ENCODE measurements at places on chromosomes 6 and 20. TPM values are rescaled to one million over a fixed set of nuclear protein-coding genes. Genes with fewer than 3 reads are reported as not detected.

The TPD52L1 gene
- 48.2 TPM for total RNA-seq

The MAS1 gene
- not detected for total RNA-seq

The SNTA1 gene
- total RNA-seq: 44.1 TPM

The NKAIN4 gene
- total RNA-seq: 1.2 TPM

The RNF182 gene
- not detected for total RNA-seq

DNA sequence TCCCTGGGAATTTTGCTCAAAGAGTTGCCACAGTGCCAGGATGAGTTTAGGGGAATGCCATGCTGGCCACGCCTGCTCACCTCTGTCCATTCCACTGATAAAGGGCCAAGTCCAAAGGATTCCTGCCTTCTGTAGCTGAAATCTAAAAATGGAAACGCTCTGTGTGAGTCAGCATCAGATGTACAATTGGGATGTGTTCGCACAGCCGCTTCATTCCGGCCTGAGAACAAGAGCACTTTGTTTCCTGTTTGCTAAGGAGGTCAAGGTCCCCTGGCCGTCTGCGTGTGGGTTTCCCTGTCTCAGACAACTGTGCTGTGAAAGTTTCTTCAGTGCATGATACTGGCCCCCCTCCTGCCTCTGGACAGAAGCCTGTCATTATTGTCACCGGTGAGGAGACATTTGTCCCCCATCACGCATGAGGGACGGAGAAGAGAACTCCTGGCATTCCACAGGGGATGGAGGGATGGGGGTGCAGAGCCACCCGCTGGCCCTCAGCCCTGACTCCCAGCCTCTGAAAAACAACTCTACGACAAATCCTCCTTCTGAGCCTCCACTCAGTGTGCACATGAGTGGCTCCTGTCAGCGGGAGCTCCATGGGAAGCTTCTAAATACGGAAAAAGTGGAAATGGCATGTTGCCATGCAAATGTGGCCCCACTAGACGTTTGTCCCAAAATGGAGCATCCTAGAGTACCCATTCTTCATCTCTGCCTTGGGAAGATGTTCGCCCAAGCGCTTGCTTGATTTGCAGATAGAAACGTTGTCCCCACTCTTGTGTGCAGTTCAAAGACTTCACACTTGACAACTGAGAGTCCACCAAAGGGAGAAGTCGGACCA, 143.5 kb upstream of the AFDN start:
- DNase-seq: peak; percentile 49

- DNase-seq: no peak
These were observed 11.2 kb downstream of the CST5 start for GRCh38 chr20:23868321-23868720.

- no peak for DNase-seq
These were observed 15.2 kb upstream of the LIN28B start for GRCh38 chr6:104941729-104942091.

DNA sequence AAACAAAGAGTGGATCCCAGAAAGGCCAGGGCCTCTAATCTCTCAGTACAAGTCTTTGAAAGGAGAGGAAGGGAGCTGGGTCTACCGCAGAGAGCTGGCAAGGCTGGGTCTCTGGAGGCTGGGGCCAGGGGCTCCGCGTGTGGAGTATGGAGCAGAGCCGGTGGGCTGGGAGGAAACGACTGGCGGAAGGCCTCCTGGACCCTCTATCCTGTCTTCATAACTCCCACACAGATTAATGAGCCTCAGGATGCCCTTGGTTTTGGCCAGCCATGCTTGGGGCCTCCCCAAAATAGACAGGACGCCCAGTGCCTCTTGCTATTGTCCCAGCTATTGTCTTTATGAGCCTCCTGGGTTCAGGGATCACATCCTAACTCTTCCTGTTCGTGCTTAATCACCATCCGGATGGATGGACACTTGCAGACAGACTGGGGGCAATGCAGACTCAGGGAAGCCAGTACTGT, 306.4 kb downstream of the DHX35 start:
- no peak for DNase-seq

DNA sequence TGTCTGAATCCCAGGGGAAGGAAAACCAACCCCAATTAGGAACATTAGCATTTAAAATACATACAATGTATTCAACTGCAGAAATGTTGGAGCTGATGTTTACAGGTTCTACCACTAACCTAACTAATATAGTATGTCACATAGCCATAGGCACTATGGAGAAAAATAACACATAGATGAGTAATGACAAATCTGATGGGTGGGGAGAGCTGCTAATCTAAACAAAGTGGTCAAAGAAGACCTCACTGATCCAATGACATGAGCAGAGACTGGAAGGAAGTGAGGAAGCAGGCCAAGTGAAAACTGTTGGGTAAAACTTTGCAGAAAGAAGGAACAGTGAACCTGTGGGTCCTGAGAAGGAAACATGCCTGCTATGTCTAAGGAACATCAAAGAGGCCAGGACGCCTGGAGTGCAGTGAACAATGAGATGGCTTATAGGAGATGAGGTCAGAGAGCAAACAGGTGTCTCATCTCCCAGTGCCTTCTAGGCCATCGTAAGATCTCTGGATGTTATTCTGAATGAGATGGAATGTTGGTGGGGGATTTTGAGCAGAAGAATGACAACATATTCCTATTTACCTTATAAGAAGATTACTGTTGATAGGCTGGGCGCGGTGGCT, 135.7 kb downstream of the ALDH8A1 start:
- DNase-seq: no peak

- no peak for DNase-seq
These were observed 20.0 kb upstream of the VNN1 start for GRCh38 chr6:132733814-132734213.

DNA sequence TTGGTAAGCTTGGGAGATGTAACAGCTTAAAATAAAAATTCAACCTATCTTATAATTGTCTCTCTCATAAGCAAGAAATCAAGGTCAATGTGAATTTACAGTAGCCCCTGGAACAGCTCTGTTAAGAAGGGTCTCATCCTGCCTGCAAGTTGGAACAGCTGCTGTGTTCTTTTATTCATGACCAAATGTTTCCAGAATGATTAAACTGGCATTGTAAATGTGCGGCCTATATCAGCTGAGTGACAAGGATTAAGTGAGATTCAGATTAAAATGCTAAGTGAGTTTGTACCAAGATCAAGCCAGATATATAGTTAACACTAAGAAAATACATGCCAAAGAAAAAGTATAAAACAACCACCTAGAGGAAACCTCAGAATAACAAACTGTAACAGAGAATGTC, 45.3 kb upstream of the NRSN1 start:
- no peak for DNase-seq

- DNase-seq: no peak
These were observed 180.1 kb upstream of the RNF24 start for GRCh38 chr20:4195499-4195898.

DNA sequence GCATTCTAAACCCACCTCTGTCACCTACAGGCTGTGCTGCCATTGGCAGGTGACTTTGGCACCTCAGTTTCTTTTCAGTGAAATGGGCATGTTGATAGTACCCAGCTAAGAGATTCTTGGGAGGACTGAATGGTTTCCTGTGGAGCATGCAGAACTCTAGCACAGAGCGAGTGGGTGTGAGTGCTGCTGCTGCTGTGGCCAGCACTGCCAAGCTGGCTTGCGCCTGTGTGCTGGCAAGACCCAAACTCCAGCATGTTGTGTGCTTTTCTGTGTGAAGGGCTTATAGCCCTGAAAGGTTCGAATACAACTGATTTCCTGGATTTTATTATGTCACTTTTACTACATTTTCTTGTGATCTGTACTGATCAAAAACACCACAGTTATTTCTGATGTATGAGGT, 78.1 kb upstream of the KIF25 start:
- no peak for DNase-seq

GRCh38 chr6:19444481-19444880, 392.7 kb upstream of the ID4 start:
- DNase-seq: no peak

DNA sequence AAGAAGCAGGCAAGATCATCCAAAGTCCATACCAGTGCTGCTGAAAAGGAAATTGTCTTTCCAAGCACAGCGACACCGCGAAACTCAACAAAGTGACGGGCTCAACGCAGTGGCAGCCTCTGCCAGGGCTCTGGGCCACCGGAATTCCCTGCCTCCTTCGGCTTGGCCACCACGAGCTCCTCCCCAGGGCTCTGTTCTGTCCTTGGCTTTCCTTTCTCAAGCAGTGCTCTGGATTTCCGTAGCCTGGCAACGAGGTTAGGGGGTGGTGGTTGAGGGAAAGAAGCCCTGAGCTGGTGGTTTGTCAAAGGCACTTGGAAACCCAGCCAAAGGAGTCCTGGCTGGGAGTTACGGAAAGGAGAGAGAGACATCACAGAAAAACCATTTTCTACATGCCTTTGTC, 31.2 kb downstream of the PRR18 start:
- no peak for DNase-seq

- DNase-seq: no peak
These were observed 2.6 kb downstream of the SAMD5 start for GRCh38 chr6:147510929-147511590.

- no peak for DNase-seq
These were observed 157.4 kb downstream of the OGFRL1 start for GRCh38 chr6:71446057-71446456.

- DNase-seq: no peak
These were observed 5.2 kb upstream of the BPIFA3 start for GRCh38 chr20:33211817-33212424.

- no peak for DNase-seq
These were observed 46.6 kb downstream of the PRSS35 start for GRCh38 chr6:83558975-83559374.

- peak; percentile 61 for DNase-seq
These were observed 190.2 kb downstream of the TSHZ2 start for GRCh38 chr20:53162251-53162835.

DNA sequence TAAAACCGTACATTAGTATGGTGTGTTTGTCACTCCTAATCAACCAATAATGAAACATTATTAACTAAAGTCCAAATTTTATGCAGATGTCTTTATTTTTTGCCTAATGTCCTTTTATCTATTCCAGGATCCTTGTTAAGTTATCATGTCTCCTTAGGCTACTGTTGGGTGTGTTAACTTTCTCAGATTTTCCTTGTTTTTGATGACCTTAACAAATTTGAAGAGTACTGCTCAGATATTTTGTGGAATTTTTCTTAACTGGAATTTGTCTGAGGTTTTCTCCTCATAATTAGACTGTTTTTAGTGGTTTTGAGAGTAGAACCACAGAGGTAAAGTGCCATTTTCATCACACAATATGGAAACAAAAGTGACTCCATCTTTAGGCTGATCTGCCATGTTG, 406.3 kb downstream of the MEI4 start:
- DNase-seq: no peak

DNA sequence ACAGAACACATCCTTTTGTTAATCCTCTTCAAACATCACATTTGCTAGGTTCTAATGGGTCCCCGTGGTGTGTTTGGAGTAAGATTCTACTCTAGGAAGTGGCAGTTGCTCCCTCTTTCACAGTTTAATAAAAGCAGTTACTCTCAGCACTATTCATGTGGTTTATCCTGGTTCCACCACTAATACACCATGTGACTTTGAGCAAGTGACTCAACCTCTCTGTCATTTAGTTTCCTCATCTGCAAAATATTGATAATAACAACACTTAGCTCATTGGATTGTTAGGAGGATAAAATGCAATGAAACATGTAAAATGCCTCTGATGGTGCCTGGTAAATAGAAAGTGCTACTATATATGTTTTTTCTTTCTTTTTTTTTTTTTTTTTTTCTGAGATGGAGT, 488.0 kb upstream of the NOX3 start:
- DNase-seq: no peak

- DNase-seq: no peak
These were observed 10.6 kb upstream of the TBC1D20 start for GRCh38 chr20:472889-473292.

Data from tibial nerve (tissue), 4 donors.